Posterior vena cava (tissue), 2 donors: ENCODE measurements at places on chromosomes 12 and 14. TPM values are rescaled to one million over a fixed set of nuclear protein-coding genes. Genes with fewer than 3 reads are reported as not detected.

VCPKMT gene
- 5.8 TPM for total RNA-seq

LRRC43 gene
- not detected for total RNA-seq

BAG5 gene
- total RNA-seq: 29.0 TPM

ACOT4 gene
- total RNA-seq: 1.8 TPM

ANKRD33 gene
- total RNA-seq: not detected

RPL10L gene
- not detected for total RNA-seq

FITM1 gene
- 0.38 TPM for total RNA-seq

KCNC2 gene
- total RNA-seq: not detected

LRRC10 gene
- total RNA-seq: not detected

DDN gene
- not detected for total RNA-seq

RNASE3 gene
- 0.48 TPM for total RNA-seq

POLE gene
- total RNA-seq: 21.2 TPM

TAS2R14 gene
- total RNA-seq: 5.5 TPM

RAD52 gene
- 10.5 TPM for total RNA-seq

SCNN1A gene
- total RNA-seq: 1.9 TPM

OR11H6 gene
- not detected for total RNA-seq

GDF3 gene
- 1.5 TPM for total RNA-seq

BBOF1 gene
- total RNA-seq: 7.2 TPM

TBK1 gene
- total RNA-seq: 18.5 TPM

EGLN3 gene
- total RNA-seq: 29.2 TPM

ACSS3 gene
- 12.1 TPM for total RNA-seq

AQP6 gene
- not detected for total RNA-seq

GPR84 gene
- total RNA-seq: 2.5 TPM

SMIM41 gene
- total RNA-seq: 0.19 TPM

KRT85 gene
- total RNA-seq: not detected

KLRD1 gene
- 4.6 TPM for total RNA-seq

DNAH10 gene
- total RNA-seq: not detected

CFAP54 gene
- 1.2 TPM for total RNA-seq

NEMP1 gene
- total RNA-seq: 12.4 TPM

KRR1 gene
- 47.6 TPM for total RNA-seq

PTPRO gene
- 4.6 TPM for total RNA-seq

GALNT16 gene
- total RNA-seq: 18.2 TPM

TAS2R43 gene
- 0.33 TPM for total RNA-seq

MANSC4 gene
- total RNA-seq: not detected
